ENCODE measurements at places on chromosomes 3 and 15.

DNA sequence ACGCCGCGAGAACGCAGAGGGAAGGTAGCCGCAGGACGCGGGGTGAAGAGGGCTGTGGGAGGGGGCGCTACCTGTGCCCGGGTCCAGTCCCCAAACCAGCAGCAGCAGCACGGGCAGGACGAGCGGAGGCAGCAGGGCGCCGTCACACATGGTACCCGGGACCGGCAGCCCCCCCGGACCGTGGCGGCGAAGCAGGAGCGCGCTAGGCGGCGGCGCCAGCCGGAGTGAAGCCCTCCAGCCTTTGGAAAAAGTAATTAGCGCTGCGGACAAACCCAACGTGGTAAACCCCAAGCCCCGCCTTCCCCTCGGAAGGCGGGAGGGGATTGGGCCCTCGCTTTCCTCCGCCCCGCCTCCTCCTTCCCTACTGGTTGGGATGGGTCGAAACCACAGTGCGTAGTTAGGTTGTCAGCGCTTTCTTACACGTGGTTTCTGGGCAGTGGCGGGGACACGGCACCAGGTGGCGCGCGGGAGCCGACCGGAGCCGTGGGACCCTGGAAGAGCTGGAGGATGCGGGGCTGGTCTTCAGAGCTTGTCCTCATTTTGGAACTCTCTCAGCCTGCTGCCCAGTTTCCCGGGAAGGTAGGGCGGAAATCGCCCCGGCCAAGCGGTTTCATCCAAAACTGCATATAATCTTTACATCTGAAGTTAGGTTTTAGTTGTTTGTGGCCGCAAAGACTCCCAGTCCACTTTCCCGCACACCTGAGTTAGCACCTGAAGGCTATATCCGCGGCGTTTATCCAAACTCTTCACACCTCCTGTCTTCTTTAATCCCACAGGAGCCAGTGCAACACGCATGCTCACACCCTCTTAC, at the start of gene ADAMTS17:
Gene ADAMTS17, minus strand, starts transcription at position 226 of the 811 bp plus-strand sequence. Its CDS starts 76 bp downstream, at position 150.
- H3K27ac ChIP-seq = no peak within 1 kb of the TSS
- H3K36me3 ChIP-seq = no peaks in the 10 kb centered on the region
- peaks cover 15% of the 10 kb centered on the region for H3K27me3 ChIP-seq
- H3K4me3 ChIP-seq = peak within 1 kb of the TSS; percentile 70

DNA sequence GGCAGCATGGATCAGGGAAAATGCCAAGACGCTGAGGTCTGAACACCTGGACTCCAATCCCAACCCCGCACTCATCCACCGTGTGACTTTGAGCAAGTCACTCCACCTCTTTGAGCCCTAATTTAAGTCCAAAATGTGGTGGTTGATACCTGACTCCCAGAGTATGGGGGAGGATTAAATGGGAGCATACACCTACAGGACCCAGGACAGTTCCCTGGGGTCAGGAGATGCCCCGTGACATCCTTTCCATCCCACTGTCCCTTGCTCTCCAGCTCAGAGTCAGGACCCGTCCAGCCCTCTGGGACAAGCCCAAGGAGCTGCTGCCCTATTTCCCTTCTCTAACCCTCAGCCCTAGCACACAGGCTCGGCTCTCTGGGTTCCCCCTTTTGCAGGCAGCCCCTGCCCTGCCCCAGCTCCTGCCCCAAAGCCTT, 276.4 kb downstream of the XXYLT1 start:
- H3K36me3 ChIP-seq = no peaks in the 10 kb centered on the region
- no peak overlapping the region for H3K4me3 ChIP-seq
- no peak for DNase-seq

DNA sequence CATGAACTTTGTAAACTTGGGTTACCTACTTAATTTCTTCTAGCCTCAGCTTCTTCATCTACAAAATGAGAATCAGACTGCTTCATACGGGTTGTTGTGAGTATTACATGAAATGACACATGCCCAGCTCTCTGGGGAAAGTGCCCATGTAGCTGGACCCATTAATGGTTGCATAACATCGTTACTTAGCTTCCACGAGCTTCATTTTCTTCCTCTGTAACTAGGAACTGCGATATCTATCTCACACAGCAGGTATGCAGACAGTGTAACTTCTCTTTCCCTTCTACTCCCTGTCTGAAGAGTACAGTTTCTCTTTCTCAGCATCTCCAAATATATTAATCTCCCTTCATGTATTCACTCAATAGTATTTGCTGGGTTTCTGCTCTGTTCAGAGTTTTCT, 37.9 kb upstream of the DLG1 start:
- no peaks in the 10 kb centered on the region for H3K27me3 ChIP-seq
- H3K27ac ChIP-seq = no peak overlapping the region
- no peak for DNase-seq
- no peak overlapping the region for H3K4me3 ChIP-seq
- H3K4me1 ChIP-seq = no peaks in the 10 kb centered on the region

GRCh38 chr15:62164014-62164395, 1.1 kb downstream of the C2CD4B start:
- no peaks in the 10 kb centered on the region for H3K36me3 ChIP-seq
- peaks cover 22% of the 10 kb centered on the region for H3K27me3 ChIP-seq
- H3K4me1 ChIP-seq = no peaks in the 10 kb centered on the region
- no peak for DNase-seq
- H3K4me3 ChIP-seq = peak overlapping the region; percentile 33

GRCh38 chr15:71224024-71224423, 108.8 kb downstream of the THSD4 start:
- no peak overlapping the region for H3K27ac ChIP-seq
- DNase-seq = no peak
- no peaks in the 10 kb centered on the region for H3K36me3 ChIP-seq
- H3K27me3 ChIP-seq = no peaks in the 10 kb centered on the region

GRCh38 chr3:107882261-107882660, 208.6 kb downstream of the CD47 start:
- H3K4me3 ChIP-seq = no peak overlapping the region
- DNase-seq = no peak
- H3K27ac ChIP-seq = no peak overlapping the region

GRCh38 chr3:194577986-194578905, 55.0 kb downstream of the TMEM44 start:
- no peaks in the 10 kb centered on the region for H3K27me3 ChIP-seq
- no peak overlapping the region for H3K27ac ChIP-seq
- no peak overlapping the region for H3K4me3 ChIP-seq
- no peak for DNase-seq
- no peaks in the 10 kb centered on the region for H3K4me1 ChIP-seq

GRCh38 chr3:177440456-177441104, 243.3 kb upstream of the TBL1XR1 start:
- no peaks in the 10 kb centered on the region for H3K4me1 ChIP-seq
- no peaks in the 10 kb centered on the region for H3K27me3 ChIP-seq
- H3K36me3 ChIP-seq = no peaks in the 10 kb centered on the region
- DNase-seq = no peak
- no peak overlapping the region for H3K27ac ChIP-seq

DNA sequence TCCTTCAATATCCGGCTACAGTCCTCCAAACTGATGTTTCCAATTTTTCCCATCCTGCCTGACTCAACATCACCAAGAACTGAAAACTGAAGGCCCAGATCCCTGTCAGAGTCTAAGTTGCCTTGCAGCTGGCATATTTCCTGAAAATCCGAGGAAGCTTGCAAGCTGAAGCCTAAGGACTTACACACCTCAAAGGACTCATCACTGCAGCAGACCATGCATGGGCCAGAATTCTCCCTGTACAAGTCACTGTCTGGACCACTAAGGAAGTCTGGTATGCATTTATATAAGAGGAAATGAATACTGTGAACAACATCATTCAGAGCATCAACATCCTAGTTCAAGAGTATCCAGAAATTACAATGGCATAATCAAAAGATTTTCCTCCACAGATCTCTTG, 548.8 kb upstream of the MDFIC2 start:
- no peaks in the 10 kb centered on the region for H3K27me3 ChIP-seq
- no peaks in the 10 kb centered on the region for H3K36me3 ChIP-seq
- no peak for DNase-seq
- H3K4me1 ChIP-seq = no peaks in the 10 kb centered on the region

DNA sequence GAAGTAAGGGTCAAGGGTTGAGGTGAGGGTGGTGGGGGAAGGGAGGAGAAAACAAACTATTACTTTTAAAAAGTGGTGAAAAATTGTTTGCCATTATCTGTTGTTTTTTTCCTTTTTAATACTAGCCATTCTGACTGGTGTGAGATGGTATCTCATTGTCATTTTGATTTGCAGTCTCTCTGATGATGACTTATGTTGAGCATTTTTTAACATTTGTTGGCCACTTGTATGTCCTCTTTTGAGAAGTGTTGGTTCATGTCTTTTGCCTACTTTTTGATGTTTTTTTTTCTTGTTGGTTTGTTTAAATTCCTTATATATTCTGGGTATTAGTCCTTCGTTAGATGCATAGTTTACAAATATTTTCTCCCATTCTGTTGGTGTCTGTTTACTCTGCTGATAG, 185.9 kb upstream of the ANKRD28 start:
- no peaks in the 10 kb centered on the region for H3K27me3 ChIP-seq
- no peak for DNase-seq
- H3K4me1 ChIP-seq = peaks cover 1% of the 10 kb centered on the region
- no peak overlapping the region for H3K27ac ChIP-seq
- H3K36me3 ChIP-seq = no peaks in the 10 kb centered on the region

DNA sequence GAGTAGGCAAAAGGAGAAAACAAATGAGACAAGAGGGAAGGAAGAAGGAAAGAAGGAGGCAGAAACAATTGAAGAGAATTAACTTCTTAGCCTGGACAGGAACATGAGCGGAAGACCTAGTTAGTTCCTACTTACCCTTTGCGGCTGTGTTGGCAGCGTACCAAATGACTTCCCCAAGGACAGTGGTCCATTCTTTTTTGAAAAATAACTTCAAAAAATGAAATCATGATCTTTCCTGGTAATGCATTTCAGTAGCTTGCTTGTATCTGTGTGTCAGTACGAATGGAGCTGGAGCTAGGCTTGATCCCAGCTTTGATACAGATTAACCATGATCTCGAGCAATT, 41.5 kb upstream of the CFAP161 start:
- no peaks in the 10 kb centered on the region for H3K36me3 ChIP-seq
- H3K4me3 ChIP-seq = no peak overlapping the region
- H3K4me1 ChIP-seq = peaks cover 2% of the 10 kb centered on the region
- H3K27me3 ChIP-seq = no peaks in the 10 kb centered on the region
- DNase-seq = no peak

DNA sequence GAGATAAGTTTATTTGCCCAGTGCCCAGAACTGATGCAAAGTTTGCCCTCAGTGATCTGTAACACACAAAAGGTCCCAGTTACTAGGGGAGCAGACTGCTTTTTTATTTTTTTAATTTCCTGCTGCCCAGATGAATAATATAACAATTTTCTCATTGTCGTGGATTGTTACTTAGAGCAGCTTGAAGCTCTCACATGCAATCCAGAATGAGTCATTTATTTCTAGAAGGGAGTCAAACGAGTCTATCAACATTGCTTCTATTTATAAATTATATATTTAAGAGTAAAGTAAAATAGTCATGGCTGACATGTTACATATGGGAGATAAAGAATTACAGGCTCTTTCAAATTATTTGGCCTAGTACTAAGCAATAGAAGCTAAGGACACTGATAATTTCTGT, 41.3 kb downstream of the MEIS2 start:
- H3K4me3 ChIP-seq = no peak overlapping the region
- H3K36me3 ChIP-seq = no peaks in the 10 kb centered on the region
- no peaks in the 10 kb centered on the region for H3K27me3 ChIP-seq
- no peak overlapping the region for H3K27ac ChIP-seq

Measured in iPS DF 6.9 (cell line).